Caudate nucleus (tissue), 63 donors: ENCODE measurements at places on chromosomes 12 and 14.

DNA sequence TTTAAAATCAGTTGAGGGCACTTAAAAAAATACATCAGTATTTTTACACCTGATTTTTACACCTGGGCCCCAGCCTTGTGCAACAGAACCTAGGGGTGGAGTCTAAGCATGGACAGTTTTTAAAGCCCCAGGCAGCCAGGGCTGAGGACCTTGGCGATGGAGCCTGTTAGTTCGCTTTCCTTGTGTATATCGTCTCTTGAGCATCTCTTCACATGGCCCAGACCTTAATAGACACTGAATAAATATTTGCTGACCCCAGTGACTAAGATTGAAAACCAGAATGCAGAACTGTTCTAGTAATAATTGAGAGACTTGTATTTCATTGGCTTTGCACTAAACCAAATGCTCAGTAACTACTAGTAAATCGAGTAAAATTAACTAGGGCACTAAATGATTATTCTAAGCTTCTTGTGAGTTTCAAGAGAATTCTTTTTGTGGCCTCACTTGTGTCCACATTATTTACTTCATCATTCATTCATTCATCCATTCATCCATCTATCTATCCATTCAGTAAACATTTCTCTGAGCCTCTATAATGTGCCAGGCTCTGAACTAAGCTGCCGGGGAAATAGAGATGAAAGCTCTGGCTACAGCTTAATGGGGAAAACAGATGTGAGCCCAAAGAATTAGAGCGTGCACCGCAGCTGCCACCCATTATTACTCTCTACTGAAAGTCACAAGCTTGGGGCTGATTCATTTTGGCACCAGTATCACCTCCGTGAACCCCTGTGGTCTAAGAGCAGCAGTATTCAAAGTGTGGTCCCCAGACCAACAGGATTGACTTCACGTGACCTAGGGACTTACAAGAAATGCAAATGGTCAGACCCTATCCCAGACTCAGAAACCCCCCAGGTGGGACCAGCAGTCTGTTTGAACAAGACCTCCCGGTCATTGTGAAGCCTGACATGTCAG is 30.7 kb upstream of the BCL7A start:
- no peak for DNase-seq

DNA sequence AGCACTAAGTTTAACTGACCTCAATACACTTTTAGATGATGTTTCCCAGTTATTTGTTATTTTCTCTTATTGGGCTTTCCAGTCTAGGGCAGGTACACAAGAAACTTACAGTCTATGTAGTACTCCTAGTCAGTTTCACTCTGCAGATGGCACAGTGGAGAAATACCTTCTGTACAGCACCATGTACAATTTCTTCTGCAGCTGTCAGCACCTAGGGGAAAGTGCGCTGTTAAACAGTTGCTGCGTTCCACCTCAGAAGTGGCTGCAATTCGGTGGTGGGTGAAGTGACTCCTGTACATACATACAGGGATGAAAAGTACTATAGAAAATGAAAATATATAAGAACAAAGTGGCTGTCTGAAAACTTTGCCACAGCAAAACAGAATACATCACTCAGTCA is 48.3 kb downstream of the NOVA1 start:
- DNase-seq: no peak

DNA sequence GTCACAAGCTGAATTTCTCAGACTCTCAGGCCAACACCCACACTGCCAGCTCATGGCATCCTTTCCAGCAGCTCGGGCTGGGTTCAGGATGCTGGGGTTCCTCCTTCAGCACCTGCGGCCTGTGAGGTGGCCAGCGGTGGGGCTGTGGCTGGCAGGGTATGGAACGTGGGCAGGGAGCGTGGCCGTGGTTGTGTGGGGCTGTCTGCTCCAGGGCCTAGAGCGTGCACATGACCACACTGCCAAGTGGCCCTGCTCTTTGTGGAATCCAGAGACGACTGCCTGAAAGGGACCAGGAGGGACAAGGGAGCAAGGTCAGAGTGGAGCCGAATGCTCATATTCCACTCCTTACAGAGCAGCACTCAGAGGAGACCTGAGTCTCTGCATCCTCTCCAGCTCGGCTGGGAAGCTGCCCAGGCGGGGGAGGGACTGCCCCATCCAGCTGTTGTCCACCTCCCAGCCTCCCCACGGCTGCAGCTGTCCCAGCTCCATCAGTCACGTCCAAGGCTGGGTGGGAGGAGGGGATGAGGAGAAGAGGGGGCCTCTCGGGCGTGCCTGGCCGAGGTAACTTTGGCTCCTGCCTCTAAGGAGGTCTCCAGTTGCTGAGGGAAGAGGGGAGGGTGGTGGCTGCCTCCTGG is 71.3 kb downstream of the TSPAN9 start:
- DNase-seq: no peak

- DNase-seq: no peak
Measured at GRCh38 chr12:24681570-24681969, 267.3 kb downstream of the BCAT1 start.

GRCh38 chr14:68145036-68145435 is 325.5 kb downstream of the RAD51B start:
- no peak for DNase-seq

- DNase-seq: no peak
Measured at GRCh38 chr14:70935135-70935534, 27.9 kb downstream of the PCNX1 start.

DNA sequence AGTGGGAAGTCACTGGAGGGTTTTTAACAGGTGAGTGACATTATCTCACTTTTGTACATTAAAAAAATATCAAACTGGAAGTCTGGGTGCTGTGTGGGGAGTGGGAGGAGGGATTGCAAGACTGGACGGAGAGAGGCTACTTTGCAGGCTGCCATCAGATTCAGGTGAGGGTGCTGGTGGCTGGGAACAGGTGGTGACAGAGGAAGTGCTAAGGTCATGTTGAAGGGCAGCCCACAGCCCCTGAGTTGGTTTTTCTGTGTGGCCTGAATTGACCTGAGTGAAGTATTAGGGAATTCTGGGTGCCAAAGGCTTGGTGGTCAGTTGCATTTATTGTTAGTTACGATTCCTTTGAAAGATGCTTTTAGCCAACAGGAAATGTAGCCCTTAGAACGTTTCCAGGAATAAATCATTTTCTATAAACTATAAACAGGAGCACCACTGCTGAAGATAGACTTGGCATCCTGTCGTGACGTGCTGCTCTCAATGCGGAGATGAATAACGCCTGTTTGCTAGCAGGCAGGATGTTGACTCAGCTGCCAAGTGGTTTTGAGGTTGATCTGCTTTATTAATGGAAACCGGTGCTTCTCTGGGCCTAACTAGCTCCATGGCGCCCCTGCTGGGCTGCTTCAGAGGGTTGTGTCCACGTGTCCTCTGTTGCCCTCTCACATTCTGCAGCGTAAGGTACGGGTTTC is 707.5 kb upstream of the TMEM132C start:
- no peak for DNase-seq

DNA sequence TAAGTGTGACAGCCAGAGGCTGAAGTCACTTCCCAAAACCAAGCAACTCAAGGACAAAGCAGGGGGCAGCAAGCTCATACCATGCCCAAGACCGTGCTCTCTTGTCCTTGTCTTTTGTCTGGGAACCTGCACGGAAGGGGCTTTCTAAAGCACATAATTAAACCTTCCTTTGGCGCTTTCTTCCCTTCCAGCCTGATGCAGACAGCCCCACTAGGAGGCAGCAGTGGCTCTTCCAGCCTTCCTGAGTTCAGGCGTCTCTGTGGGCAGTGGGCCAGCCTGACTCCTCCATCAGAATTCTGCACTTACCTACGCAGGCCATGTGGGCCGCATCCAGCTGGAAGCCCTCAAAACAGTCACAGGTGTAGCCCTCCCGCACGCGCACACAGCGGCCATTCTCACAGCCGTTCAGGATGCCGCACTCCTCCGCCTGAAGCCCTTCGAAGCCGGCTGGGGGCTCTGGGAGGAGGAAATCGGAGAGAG is 7.6 kb downstream of the ISCA2 start:
- DNase-seq: no peak

DNA sequence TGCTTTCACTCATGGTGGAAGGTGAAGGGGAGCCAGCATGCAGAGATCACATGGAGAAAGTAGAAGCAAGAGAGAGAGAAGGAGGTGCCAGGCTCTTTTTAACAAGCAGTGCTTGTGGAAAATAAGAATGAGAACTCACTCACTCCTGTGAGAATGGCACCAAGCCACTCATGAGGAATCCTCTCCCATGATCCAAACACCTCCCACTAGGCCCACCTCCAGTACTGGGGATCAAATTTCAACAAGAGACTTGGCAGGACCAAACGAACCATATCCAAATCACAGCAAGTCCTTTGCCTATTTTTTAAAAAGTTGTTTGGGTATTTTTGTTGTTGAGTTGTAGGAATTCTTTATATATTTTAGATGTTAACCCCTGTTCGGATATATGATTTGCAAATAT is 245.9 kb upstream of the ARID2 start:
- no peak for DNase-seq

GRCh38 chr14:49679271-49679670 is 8.7 kb downstream of the POLE2 start:
- DNase-seq: no peak

DNA sequence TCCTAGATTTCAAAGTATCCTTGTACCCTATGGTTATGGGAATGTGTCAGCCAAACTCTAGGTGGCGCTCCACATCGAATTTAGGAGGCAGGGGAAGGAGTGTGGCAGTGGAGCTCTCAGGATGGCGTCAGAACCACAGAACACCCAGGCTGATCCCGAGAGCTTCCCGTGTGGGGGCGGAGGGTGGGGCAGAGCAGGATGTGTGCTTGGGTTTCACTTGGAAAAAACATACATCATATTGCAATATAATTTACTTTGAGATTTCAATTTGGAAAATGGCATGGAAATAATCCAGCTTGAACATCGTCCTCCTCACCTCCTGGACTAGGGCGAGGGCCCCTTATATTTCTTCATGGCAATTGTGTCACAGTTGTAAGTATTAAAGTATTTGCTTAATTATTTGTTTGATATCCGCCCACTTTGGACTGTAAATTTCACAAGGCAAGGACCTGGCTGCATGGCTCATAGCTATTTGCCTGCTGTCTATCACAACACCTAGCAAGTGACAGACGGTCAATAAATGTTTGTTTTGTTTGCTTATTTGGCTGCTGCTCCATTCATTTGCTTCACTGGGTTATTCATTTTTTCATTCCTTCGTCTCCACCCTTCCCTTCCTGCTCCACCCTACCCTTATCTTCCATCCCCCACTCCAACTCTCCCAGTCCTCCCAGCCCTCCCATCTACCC is 221.5 kb upstream of the HMGA2 start:
- DNase-seq: peak; percentile 22

DNA sequence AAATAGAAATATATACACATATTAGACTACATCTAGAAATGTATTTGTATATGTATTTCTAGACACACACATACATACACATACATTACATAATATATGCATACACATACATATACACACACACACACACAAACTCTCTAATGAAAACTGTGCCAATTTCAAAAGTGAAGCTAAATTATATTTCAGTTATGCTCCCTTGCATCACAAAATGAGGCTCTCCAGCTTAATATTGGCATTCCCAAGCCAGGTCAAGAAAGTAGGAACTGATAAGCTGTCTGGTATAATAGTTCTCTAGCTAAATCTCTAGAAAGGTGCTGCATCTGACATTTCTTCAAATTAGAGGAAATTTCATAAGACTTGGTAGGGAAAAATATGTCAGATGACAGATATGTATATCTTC is 56.9 kb downstream of the GARIN6 start:
- DNase-seq: no peak

DNA sequence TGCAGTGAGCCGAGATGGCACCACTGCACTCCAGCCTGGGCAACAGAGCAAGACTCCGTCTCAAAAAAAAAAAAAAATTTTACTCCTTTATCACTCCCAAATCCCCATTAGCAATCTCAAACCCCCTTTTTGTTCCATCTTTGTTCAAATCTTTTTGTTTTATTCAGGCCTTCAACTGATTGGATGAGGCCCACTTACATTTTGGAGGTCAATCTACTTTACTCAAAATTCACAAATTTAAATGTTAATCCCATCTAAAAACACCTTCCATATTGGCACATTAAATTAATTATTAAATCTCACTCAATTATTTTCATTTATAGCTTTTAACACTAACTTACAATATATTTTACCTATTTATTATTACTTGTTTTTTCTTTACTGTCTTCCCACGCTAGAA is 27.0 kb upstream of the TXNRD1 start:
- DNase-seq: no peak

DNA sequence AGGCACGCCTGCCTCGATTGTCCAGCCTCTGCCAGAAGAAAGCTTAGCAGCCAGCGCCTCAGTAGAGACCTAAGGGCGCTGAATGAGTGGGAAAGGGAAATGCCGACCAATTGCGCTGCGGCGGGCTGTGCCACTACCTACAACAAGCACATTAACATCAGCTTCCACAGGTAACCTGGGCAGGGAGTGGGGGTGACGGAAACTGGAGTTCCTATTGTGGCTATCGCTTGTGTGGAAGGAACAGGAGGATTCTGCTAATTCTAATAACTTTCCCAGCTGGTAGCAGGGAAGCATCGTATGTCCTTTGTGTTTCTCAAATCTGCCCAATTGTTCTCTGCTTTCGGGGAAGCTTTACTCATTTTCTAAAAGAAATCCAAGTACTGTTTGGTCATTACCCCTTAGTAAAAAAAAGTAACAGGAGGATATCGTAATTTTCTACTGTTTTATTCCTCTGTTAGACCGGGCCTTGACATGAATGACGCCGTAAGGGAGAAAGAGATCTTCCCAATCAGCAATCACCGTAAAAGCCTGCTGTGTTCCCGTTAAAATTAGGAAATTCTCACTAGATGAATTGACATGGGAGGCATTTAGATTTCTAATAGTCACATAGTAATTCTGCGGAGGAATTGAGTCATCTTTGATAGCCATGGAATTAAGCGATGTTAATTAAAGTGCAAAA is 449 bp downstream of the THAP2 start:
- no peak for DNase-seq

DNA sequence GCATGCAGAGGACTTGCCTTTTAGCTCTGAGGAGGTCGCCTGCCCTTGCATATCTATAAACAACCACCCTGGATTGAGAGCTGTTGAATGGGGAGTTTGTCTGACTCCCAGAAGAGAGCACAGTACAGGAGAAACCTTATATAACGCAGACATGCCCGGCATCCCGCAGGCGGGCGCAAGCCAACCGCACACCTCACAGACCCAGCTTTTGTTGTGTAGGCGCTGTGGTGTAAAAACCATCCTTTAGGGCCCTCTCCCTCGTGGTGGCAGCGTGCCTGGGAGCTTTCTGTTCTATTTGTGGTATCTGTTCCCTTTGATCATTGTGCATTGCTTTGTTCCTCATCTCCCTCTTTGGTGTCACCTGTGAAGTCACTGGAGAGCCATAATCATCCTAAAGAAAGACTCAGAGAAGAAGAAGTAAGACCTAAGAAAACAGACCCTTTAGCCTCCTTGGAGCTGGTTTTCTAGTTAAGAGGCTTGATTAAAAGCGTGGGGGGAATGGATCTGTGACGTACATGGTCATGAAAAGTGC is 77.7 kb downstream of the ETV6 start:
- DNase-seq: no peak

DNA sequence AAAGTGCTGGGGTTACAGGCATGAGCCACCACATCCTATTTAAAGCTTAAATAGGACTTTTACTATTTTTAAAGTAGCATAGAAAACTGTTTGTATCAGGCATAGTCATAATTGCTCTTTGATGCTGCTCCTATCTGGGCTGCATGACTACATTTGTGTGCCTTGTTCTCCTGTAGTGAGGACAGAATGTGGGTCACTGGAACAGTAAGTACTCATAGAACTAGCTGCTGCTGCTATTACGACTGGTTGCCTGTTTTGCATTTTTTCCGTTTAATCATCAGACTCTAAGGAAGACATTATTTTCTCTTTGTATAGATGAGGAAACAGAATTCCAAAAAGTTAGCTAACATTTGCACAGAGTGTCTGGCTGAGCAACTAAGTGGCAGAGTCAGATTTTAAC is 42.8 kb downstream of the ZC3H14 start:
- DNase-seq: no peak
